ENCODE measurements at places on chromosomes 3 and 15.

DNA sequence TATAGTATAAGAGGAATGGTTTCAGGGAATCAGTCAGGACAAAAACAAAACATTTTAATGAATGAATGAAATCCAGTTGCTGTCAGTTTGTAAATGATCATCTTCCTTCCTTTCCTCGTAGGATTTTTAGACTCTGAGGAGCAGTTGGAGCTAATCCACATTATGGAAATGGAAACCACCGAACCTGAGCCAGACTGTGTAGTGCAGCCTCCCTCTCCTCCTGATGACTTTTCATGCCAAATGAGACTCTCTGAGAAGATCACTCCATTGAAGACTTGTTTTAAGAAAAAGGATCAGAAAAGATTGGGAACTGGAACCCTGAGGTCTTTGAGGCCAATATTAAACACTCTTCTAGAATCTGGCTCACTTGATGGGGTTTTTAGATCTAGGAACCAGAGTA is 3.1 kb downstream of the TIPARP start:
- DNase-seq: no peak

- no peak for DNase-seq
Observed at GRCh38 chr3:101722394-101723173, 1.8 kb upstream of the CEP97 start.

GRCh38 chr3:130509008-130509407 is 8.0 kb upstream of the COL6A6 start:
- DNase-seq: no peak

DNA sequence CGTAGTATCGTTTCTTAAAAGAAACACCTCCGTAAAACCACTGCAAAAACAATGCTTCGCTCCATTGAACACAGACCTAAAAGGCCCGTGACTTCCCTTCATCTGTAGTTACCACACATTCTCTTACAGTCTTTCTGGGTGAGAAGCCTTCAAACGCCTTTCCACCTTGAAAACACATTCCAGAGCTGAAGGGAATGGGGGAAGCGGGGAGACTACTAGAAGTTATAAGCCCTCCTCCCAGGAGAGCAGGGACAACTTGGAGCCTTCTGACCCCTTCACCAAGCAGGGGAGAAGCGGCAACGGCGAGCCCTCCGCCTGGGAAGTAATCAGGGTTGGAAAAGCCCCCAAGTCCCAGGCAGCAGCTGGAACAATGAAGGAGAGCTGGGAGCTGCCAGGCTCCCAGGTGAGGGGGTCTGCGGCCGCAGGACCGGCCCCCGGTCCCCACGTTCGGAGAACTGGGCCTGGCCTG is 461 bp downstream of the SECISBP2L start:
- DNase-seq: peak; percentile 10

- no peak for DNase-seq
Observed at GRCh38 chr3:181210275-181210674, 220.7 kb upstream of the DNAJC19 start.

DNA sequence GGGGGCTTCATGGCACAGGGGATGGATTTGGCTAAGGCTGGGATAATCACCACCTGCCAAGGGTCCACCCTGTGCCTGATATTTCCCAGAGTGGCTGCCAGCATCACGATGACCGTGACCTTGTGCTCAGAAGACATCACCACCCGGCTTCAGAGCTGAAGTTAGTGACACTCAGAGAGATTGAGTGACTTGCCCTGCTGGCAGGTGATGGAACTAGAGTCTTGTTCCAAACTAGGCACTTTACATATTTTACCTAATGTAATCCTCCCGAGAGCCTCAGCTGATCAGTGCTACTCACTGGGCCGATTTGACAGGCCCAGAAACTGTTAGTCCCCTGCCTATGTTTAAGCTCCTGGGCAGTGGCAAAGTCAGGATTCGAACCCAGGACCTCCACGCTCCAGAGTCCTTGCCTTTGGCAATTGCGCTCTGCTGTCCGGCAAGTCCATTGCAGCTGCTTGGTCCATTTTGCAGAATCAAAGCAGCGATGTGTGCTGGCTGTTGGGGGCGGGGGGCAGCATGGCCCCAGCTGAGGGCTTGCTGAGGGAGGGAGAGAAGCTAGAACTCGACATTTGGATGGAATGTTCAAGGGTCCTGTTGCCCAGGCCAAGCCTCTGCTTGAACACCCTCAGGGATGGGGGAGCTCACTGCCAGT is 74.8 kb upstream of the GATA2 start:
- no peak for DNase-seq

DNA sequence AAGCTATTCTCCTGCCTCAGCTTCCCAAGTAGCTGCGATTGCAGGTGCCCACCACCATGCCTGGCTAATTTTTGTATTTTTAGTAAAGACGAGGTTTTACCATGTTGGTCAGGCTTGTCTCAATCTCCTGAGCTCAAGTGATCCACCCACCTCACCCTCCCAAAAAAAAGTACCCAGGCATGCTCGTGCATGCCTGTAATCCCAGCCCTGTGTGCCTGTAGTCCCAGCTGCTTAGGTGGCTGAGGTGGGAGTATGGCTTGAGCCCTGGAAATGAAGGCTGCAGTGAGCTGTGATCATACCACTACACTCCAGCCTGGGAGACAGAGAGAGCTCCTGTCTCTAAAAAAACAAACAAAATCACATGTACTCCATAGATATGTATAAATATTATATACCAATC is 176.5 kb downstream of the SOX2 start:
- no peak for DNase-seq

- no peak for DNase-seq
Observed at GRCh38 chr3:188437926-188438325, 284.0 kb downstream of the LPP start.

DNA sequence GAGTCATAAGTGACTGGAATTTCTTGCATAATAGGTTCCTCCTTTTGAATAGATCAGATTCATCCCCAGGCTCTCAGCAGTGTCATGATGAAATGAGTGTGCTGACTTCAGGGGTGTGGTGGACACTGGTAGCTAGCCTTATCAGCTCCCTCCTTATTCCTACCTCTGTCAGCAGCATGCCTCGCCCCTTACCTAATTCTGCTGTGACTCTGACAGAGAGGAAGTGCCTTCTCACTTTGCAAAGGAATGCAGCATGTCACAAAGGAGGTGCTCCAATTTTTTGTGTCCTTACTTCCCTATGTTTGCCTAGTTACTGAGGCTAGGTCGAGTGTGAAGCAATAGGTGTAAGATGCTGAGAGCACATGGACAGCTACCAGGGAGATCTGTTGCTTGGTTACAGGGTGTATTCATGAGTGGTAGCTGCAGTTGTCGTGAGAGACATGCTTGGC is 90.6 kb downstream of the TNFAIP8L3 start:
- DNase-seq: peak; percentile 17

GRCh38 chr3:55664387-55664786 is 177.3 kb upstream of the WNT5A start:
- DNase-seq: no peak

DNA sequence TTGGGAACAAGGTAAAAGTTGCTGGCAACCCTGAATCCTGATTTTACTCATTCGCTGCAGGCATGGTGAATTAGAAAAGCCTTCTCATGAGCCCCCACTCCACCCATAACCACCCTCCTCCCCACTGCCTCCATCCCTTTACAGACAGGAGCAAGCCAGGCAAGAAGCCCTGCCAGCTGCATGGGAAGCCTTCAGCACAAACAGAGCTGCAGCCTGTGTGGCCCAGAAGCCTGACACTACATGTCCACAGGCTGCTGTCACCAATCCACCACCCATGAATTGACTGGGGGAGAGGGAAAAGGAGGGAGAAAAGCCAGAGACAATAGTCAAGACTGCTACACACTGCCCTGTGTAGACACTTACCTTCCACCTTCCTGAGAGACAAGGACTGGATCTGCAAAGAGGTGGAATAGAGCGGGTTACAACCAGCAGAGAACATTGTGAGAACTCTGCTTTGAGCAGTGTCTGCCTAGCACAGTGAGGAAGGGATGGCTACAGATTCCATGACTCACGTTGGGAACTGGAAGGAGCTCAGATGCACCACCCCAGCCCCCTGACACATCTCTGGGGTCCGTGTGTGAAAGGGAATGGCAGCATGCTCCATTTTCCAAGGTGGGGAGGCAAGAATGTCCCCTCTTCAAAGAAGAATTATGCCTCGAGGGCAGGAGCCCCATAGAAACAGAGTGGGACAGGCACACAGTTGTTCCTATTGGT is 33.9 kb downstream of the DZIP1L start:
- DNase-seq: no peak

GRCh38 chr3:12327021-12327420 is 38.2 kb downstream of the PPARG start:
- no peak for DNase-seq

Data from GM04504 (cell line).